ENCODE measurements at places on chromosomes 2 and 18.

DNA sequence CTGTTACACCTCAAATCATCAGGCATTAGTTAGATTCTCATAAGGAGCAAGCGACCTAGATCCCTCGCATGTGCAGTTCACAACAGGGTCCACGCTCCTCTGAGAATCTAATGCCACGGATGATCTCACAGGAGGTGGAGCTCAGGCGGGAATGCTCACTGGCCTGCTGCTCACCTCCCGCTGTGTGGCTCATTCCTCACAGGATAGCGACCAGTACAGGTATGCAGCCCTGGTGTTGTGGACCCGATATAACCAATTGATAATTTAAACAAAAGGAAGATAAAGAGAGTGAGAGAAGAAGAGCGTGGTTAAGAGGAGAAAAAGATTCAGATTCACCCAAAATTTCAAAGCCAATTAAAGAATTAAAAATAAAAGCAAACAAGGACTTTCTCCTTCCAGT is 20.8 kb downstream of the TLK1 start:
- no peak for DNase-seq

GRCh38 chr2:152391318-152391717 is 56.3 kb downstream of the FMNL2 start:
- no peak for DNase-seq

GRCh38 chr2:234355021-234355720 is 141.7 kb downstream of the ARL4C start:
- DNase-seq: no peak

DNA sequence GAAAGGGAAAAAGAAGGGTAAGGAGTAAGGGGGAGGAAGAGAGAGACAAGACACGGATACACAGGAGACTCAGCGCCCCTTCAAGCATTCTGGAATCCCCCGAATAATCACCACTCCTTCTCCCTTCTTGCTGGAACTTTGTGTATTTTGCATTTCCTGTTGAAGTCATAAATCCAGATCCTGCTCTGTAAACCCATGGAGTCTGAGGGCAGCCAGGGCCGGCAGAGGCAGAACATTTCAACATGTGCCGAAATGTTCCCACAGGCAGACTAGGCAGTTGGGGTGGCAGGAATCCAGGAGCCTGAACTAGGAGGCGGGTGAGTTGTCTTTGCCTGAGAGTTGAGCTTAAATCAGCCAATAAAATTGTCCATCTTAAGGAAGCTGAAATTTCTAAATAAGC is 193.1 kb downstream of the SH3RF3 start:
- peak; percentile 92 for DNase-seq

DNA sequence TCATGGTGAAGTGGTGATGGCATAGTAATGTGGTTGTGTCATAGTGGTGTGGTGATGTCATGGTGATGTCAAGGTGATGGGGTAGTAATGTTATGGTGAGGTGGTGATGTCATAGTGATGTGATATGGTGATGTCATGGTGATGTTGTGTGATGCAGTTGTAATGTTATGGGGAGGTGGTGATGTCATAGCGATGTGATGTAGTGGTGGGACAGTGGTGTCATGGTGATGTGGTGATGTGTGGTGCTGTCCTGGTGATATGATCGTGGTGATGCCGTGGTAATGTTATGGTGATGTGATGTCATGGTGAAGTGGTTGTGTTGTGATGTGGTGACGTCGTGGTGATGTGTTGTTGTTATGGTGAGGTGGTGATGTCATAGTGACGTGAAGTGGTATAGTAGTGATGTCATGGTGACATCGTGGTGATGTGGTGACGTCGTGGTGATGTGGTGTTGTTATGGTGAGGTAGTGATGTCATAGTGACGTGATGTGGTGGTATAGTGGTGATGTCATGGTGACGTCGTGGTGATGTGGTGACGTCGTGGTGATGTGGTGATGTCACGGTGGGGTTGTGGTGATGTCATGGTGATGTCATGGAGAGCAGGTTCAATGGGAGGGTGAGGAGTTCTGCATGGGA is 242.7 kb upstream of the MYT1L start:
- DNase-seq: no peak

DNA sequence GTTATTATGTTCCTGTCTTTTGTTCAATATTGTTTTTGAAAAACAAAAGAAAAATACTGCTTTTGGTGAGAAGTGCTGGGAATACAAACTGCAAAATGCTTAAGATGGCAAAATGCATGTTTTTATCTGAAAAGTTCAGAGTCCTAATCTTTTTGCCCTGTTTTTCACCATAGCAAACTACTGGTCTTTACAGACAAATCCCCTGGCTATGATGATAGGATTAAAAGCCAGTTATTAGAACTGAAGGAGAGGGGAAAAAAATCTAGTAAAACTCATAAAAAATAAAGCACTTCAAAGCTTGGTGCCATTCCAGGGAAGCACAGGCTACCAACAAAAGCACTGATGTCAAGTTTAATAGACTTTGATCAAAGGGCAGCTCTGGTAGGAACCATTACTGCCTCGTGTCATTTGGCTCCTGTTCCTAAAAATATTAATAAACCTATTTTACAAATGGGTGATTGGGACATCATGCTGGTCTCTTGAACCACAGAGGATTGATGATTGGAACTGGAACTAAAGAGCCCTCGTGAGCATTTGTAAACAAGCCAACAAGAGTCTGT is 194.7 kb downstream of the RAB3GAP1 start:
- no peak for DNase-seq

GRCh38 chr2:237652181-237652580 is 24.8 kb downstream of the LRRFIP1 start:
- DNase-seq: no peak

DNA sequence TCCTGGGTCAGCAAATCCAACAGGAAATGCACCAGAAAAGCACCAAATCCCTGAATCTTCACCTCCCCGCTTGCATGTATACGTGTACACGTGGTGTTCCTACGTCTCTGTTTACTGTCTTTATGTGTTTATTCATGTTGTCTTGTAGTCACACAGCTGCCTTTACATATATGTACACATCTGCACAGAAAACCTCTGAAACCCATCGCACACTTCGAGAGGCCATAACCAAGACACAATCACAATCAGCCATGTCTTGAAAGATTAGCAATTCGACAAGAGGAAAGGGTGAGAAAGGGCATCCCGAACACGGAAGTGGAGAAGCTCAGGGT is 98.1 kb downstream of the PLB1 start:
- DNase-seq: no peak

GRCh38 chr18:79914614-79915160 is 36.8 kb downstream of the SLC66A2 start:
- DNase-seq: no peak

DNA sequence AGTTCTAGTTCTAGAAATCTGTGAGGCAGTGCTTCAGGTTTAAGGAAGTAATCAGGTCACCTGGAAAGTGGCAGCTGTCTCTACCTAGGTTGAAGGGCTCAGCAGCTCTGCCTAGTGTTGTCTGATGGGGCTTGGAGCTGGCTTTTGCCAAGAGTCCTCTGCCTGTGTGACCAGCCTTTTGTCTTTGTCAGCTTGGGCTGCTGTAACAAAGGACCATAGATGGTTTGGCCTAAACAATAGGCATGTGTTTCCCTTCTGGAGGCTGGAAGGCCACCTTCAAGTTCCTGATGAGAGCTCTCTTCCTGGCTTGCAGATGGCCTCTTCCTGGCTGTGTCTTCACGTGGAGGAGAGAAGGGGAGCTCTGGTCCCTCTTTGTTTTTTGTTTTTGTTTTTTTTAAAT is 13.3 kb downstream of the UBE2F start:
- no peak for DNase-seq

DNA sequence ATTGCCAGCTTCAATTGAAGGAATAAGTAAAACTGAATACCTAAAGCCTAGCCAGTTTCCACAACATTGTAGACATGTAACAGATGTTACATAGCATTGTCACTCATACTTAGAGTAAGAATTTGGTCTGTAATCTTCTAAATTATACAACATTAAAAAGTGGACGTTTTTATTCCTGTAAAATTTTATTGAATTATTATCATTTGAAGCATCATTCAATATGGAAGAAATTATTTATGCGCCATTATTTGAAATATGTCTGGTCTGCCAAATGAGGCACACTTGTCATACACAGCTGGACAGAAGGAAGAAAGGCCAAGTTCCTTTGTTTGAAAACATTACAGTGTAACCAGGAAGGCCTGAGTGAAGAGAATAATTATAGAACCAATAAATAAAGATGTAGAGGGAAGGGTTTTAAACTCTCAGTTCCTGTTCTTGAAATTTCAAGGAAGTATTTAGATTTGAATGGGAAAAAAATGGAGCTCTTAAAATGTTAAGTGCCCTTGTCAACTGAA is 575.5 kb downstream of the LRRTM4 start:
- no peak for DNase-seq

DNA sequence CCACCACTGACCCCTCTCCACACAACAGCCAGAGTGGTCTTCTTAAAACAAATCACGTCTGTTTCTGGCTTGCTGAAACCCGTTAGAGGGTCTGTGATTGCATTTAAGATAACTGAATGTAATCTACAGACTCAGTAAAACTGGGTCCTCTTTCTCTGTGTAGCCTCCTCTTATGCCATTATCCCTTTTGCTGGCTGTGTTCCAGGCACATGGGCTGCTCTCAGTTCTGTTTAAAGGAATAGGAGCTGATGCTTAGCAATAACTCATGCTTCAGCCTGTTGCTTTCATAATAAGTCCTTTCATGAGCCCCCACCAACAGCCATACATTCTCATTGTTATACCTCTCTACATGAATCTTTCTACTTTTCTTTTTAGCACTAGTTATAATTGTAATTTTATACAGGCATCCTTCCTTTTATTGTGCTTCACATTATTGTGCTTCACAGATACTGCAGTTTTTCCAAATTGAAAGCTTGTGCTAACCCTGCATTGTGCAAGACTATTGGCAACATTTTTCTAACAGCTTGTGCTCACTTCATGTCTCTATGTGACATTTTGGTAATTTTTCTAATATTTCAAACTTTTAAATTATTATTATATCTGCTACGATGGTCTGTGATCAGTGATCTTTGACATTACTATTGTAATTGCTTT is 782.6 kb downstream of the MBD2 start:
- no peak for DNase-seq

DNA sequence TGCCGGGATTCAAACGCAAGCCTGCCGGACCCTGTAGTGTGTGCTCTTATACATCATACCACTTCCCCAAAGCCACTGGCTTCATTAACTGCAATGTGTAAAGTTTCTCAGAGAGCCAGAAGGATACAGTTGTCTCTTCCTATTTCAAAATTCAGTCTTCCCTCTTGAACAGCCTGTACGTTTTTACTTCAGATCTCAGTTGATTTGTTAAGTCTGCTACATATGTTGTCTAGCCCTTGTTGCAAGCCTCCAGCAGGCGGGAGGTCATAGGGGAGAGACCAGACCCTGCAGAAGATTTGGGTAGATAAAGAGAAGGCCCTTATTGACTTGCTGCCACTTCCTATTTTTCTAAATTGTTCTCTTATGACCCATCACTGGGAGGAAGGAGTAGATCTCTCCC is 56.2 kb downstream of the ARHGEF33 start:
- no peak for DNase-seq

DNA sequence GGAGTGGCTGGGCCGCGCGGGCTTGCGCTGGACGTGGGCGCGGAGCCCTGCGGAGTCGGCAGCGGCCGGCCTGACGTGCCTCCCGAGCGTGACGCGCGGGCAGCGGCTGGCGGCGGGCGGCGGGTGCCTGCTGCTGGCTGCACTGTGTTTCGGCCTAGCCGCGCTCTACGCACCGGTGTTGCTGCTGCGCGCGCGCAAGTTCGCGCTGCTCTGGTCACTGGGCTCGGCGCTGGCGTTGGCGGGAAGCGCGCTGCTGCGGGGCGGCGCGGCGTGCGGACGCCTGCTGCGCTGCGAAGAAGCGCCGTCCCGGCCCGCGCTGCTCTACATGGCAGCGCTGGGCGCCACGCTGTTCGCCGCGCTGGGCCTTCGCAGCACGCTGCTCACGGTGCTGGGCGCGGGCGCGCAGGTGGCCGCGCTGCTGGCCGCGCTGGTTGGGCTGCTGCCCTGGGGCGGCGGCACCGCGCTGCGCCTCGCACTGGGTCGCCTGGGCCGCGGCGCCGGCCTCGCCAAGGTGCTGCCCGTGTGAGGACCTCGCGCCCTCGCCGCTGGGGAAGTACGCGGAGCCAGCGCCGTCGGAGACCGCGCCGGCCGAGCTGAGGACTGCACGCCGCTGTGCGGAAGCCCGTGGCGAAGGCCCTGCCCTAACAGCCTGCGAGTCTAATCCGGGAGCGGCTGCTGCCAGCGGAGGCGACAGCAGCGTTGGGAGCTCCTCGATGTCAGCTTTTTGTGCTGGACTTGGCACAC is 526 bp downstream of the SFT2D3 start:
- peak; percentile 82 for DNase-seq

- DNase-seq: no peak
Observed at GRCh38 chr2:107361751-107362381, 464.8 kb upstream of the RGPD4 start.

DNA sequence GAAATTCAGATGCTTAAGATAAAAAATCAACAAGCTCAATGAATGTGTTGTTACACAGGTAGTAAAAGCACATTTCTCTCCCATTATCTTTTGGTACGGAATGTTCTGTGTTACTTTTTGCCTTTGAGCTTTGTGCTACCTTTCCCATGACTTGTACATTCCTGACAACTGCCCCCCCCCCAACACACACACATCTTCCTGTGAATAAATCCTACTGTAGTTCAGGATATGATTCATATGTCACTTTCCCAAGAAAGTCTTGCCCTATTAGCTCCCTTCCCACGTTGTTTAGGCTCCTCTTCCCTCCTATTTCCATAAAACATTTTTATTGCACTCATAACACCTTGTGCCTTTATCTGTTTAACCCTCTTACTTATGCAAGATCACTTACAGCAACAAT is 442.6 kb upstream of the LRATD1 start:
- DNase-seq: no peak

GRCh38 chr2:119253114-119253702 is 29.6 kb downstream of the STEAP3 start:
- DNase-seq: no peak

DNA sequence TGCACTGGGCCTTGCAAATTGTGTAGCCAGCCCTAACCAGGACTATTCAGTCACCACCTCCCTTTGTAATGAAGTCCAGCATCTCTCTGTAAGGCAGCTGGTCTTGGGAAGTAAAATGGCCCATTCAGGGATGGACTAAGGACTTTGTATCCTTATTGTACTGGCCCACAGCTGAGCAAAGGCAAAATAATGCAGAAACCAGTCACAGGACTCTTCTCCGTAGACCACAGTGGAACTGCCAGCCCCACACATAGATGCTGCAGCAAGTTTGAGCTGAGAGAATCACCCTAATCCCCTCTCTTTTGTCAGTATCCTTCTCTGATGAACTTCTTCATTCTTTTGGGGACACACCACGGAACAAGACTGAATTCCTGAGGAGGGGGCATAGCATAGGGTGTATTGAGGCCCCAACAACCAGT is 73.6 kb upstream of the RTN4 start:
- DNase-seq: no peak

- DNase-seq: no peak
Observed at GRCh38 chr2:204019572-204020501, 83.3 kb downstream of the ICOS start.

Measured in left cardiac atrium (tissue), 4 donors.